Activated CD8-positive, alpha-beta memory T cell treated with anti-CD3 and anti-CD28 coated beads for 48 hours (primary cell): ENCODE measurements at places on chromosomes 7 and 10.

DNA sequence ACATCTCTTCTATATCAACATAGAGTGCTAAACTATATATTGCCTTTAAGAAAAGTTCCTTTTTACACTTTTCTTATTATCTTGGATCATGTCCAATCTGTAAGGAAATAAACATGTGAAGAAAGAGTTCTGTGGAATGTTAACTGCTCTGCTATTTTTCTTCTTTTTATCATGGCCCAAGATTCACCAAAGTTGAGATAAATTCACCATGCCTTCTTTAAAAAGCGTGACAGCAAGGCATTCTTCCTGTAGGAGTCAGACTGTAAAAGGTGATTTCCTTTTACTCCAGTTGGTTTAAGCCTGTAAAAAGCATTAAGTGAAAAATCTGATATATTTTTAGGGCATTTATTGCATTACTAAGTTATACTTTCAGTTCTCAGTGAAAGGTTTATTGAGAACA lies 165.7 kb upstream of the FZD1 start:
- no peak for DNase-seq

- DNase-seq = no peak
Observed at GRCh38 chr7:47536661-47537611, 45.0 kb downstream of the TNS3 start.

DNA sequence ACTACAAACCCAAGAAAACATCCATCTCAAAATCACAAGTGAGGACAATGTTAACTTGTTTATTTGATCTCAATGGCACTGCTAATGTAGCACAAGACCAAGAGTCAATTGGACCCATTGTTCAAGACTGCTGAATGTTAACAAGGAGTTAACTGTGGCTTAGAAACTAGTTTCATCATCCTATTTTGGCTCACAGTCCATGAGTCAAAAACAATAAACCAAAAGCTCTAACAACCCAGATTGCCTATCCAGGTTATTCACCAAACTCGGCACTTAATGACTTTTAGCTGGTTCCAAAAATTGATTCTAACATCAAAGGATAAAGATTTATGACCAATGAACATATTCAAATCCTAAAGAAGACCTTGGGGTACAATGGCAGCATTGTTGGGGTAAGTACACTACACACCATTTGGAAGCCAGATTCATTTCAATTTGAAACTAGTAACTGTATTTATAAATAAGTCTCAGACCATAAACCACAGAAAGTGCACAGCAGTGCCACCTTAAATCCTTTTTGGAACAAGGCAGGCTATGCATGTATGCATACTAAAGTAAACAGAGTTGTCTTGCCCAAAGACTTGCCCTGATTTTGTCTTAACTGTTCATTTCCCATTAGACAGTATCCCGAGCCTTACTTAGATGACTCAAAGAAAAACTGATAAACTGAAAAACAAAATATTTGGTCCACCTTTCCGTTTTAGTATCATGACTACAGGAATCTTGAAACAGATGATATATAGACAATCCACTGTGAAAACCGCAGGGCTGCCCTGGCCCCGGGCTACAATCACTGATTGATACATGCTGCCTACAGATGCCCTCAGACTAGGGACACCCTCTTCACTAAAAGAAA lies 84.5 kb downstream of the SRPK2 start:
- no peak for DNase-seq

GRCh38 chr7:102287111-102287980 lies 678 bp downstream of the SH2B2 start:
- DNase-seq = no peak

GRCh38 chr10:77390481-77390891 lies 247.1 kb downstream of the KCNMA1 start:
- DNase-seq = no peak

- DNase-seq = peak; percentile 69
Observed at GRCh38 chr7:100130608-100131453, 4.1 kb downstream of the MBLAC1 start.

DNA sequence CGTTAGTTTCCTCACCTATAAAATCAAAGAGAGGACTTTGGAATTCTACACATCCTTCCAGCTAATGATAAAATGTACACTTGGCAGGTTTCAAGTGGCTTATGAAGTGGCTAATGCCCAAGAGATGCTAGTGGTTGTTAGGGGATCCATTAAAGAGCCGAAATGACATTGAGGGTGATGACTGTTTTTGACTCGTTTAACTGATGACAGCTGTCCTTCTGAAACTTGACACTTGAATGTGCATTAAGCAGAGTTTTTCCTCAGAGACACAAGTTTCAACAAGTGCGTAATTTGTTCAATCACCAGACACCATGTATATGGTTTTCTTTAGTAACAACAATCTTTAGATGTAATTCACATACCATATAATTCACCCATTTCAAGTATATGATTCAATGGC lies 1.6 kb upstream of the PRF1 start:
- no peak for DNase-seq

- no peak for DNase-seq
Observed at GRCh38 chr10:77879710-77880109, 46.8 kb downstream of the DLG5 start.

GRCh38 chr7:87511510-87511909 lies 36.0 kb upstream of the ABCB4 start:
- no peak for DNase-seq

GRCh38 chr7:104956753-104957450 lies 57.1 kb upstream of the KMT2E start:
- no peak for DNase-seq

DNA sequence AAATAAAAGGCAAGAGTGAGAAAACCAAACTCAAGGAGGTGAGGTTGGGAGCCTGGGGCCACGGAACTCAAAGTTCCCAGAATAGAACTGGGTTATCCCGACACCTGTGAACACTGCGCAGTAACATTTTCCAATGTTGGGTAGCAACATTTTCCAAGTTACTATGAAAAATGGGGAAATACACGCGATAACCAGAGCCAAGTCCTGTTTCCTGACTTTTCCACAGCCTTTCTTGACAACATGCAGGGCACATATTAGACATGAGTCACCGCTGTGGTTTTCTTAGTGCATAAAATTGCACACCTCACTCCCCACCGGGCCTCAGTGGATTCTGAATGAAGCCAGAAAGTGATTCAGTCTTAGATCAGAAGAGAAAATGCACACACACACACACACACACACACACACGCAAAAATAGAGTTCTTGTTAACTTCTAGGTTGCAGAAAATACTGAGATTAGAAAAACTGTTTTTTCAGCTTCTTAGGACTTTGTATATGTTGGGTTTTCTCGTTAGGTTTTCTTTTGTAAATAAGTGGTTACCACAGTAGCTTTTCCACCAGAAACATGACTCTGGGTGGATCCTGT lies 70.0 kb downstream of the CAMK1D start:
- DNase-seq = peak; percentile 40

GRCh38 chr7:149662591-149663095 lies 110.7 kb downstream of the ZNF467 start:
- DNase-seq = peak; percentile 41

- DNase-seq = no peak
Observed at GRCh38 chr10:80530251-80530650, 7.5 kb upstream of the SH2D4B start.

- DNase-seq = no peak
Observed at GRCh38 chr10:77236700-77237099, 400.9 kb downstream of the KCNMA1 start.

- no peak for DNase-seq
Observed at GRCh38 chr10:90738885-90739284, 119.0 kb downstream of the HTR7 start.

- no peak for DNase-seq
Observed at GRCh38 chr10:82420001-82420400, 545.0 kb downstream of the NRG3 start.

GRCh38 chr7:92002720-92003119 lies 62.1 kb downstream of the AKAP9 start:
- DNase-seq = no peak

DNA sequence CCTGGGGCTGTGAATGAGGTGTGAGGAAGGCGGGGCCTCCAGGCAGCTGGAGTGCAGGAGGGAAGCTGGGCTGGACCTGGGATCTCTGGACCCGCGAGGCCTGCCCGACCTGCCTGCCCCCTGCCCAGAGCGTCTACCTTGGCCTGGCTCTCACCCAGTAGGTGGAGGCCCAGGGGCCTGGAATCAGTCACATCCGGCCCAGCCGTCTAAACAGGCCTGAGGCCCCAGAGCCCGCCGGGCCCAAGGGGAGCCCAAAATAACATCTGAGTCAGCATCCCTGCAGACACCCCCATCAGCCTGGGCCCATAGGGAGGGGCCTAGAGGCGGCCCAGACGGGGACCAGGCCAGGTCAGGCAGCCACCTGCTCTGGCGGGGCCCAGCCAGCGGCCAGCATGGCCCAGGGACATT lies 15.1 kb upstream of the ELN start:
- no peak for DNase-seq

- DNase-seq = no peak
Observed at GRCh38 chr7:44824894-44825526, 22.9 kb downstream of the H2AZ2 start.

DNA sequence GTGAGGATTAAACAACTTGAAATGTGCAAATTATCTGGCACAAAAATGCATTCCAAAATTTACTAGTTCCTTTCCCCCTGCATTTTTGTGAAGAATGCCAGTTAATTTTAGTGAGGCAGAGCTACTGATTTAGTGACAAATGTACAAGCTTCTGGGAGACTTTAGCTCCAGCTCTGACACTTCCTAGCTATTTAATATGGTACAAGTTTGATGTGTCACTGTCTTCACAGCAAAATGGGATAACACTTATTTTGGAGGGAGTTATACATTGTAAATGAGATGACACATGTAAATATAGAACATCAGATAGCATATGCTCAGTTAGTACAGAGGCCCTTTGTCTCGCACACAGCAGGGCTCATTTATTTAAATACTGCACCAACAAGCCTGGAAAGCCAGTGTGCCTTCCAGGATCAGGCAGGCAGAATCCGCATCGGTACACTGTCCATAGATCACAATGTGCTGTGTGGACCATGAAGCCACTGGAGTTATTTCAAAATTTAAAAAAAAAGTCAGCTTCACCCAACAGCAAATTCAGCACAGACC lies 48.7 kb downstream of the ELMO1 start:
- DNase-seq = no peak

DNA sequence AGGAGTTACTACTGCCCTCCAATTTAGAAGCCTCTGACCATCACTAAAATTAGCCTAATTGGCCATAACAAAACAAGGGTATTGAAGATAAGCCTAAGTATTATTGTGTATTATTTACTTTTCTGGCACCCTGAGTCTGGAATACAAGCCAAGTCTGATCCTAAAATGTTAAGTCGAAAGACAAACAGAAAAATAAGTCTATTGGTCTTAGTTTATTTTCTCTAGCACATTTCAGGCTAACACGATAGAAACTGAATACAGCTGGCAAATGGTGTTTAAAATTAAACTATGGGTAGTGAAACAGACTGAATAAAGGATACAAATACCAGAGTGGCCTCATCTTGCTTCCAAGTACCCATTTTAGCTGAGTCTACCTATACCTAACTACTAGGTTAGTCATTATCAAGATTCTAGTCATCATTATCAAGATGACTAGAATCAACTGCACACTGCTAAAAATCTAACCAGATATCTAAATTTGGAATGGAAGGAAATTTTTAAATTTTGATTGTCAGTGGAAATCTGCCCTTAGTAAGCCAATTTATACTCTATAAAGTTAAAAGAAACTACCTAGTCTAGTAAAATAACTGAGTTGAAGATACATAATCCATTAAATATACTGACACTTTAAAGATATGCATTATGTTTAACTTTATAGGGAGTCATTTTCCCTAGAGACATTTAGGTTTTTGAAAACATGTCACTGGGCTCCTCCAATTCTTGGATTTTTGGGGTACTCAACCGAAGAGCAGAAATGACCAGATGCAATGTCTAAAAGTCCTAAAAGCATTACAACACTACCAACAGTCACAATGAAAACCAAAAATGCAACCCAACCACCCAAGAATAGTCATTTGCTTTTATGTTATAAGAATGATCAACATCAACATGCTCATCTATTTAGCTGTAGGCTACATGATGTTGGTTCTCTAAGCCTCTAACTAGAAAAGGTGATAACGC lies 80.9 kb downstream of the NT5C2 start:
- no peak for DNase-seq

DNA sequence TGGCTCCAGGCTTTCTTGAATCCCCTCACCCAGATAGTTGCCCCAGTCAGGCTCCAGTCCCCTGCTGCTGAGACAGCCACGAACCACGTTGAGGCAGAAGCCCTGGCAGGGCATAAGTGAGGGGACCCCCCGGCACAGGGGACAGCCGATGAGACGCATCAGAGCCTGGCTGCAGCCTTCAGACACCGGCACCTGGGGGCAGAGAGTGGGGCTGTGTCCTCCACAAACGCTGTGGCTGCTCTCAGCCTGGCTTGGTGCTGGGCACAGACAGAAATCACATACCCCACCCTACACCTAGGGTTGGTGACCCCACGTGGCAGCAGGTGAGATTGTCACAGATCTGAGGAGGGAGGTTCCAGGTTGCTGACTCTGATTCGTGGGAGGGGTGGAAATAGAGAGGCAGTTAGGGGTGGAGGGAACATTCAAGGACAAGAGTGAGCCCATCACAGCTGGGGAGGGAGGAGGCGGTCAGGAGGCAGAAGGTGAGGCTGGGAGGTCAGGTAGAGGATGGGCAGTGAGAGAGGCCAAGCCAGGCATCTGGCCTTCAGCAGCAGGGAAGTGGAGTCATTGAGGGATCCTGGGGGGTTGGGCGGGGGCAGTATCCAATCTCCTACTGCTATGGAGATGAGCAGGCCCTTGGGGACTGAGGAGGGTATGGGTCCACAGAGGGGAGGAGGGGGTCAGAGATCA lies 3.2 kb downstream of the GPC2 start:
- DNase-seq = no peak

GRCh38 chr10:112784022-112784461 lies 166.0 kb upstream of the TCF7L2 start:
- DNase-seq = no peak

DNA sequence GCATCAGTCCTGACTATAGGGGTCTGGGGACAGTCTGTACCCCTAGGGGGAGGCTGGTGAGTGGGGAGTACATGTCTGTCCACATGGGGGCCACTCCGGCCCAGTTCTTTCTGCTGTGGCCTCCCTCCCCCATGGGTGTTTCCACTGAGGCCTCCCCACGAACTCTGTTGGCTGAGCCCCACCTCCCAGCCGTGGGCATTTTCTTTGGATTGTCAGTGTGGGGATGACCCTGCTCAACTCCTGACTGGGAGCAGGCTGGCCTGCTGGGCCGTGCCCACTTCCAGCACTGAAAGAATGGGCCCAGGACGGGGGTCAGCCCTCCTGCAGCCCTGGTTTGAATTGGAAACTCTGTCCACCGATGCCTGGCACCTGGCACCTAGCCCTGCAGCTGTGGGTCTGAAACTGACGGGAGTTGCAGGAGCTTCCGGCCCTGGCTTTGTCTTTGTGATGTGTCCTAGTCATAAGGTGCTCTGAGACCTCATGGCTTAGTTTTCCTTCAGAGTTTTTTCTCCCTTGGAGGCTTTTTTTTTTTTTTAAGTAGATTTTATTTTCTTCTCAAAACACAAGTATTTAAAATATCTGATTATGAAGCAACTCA lies 46.5 kb downstream of the LHPP start:
- no peak for DNase-seq

DNA sequence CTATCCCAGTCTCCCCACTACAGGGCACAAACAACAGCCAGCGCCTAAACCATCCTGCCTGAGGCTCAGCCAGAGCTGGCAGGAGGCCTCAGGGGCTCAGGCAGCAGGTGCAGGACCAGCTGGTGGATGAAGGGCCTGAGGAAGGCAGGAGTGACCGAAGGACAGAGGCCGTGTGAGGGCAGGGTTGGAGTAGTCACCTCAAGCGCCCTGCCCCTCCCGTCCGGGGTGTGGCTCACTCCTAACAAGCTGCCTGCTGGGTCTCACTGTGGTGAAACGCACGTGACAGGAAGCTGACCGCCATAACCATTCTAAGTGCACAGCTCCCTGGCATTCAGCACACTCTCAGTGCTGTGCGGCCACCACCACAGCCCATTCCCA lies 281.1 kb downstream of the ELFN1 start:
- DNase-seq = no peak
